ENCODE measurements at places on chromosomes 2 and 18. TPM values are rescaled to one million over a fixed set of nuclear protein-coding genes. Genes with fewer than 3 reads are reported as not detected.

DNA sequence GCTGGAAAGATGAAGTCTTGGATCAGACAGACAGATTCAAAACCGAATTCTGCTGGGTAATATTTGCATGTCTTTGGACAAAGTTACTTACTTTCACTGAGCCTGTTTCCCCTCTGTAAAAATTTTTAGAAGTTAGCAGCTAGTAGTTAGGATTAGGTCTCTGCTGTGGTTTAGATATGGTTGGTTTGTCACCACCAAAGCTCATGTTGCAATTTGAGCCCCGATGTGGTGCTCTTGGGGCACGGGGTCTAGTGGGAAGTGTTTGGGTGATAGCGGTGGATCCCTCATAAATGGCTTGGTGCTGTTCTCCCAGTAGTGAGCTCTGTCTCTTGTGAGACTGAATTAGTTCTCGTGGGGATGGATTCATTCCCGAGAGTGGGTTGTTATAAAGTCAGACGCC lies 38.9 kb upstream of the PNO1 start:
- no peak overlapping the region for H3K27ac ChIP-seq
- no peak for DNase-seq
- no peak overlapping the region for H3K4me3 ChIP-seq
- H3K4me1 ChIP-seq = no peaks in the 10 kb centered on the region
- H3K36me3 ChIP-seq = no peaks in the 10 kb centered on the region

DNA sequence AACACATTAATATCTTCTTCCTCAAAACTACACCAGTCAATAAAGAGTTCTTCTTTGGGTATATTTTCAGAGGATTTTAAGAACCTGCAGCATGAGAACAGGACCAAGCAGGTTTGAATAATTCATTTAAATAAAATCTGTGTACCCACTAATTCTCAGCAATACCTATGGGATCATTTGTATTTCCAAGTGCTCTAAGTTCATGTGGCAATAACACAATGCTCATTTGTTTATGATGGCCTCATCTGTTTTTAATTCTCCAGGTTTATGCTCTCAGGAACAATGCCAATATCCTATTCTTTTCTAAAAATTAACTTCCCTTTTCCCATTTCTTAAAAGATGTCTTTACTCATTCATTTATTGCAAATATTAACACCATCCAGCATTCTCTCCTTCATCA lies 264.7 kb downstream of the METTL4 start:
- no peaks in the 10 kb centered on the region for H3K27me3 ChIP-seq
- no peaks in the 10 kb centered on the region for H3K36me3 ChIP-seq
- DNase-seq = no peak
- no peaks in the 10 kb centered on the region for H3K4me1 ChIP-seq

DNA sequence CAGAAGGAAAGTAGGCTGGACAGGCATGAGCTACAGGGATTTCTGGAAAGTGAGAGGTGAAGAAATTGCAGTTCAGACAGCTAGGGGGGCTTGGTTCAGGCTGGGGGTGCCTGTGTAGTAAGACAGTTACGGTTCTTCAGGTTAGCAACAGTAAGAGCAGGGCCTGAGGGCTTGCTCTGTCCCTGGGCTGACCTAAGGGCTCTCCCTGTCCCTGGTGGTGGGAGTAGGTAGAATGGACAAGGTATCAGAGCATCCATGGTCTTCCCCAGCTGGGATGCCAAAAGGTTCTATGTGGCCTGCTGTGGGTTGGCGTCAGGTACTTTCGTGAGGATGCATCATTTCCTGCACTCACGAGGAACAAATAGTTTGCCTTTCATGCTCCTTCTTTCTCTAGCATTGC lies 34.6 kb upstream of the TACR1 start:
- no peaks in the 10 kb centered on the region for H3K27me3 ChIP-seq
- DNase-seq = no peak
- H3K4me1 ChIP-seq = no peaks in the 10 kb centered on the region
- H3K27ac ChIP-seq = no peak overlapping the region
- H3K36me3 ChIP-seq = no peaks in the 10 kb centered on the region
- H3K4me3 ChIP-seq = no peak overlapping the region

Gene IAH1
- 43.2 TPM for total RNA-seq
